ENCODE measurements at places on chromosomes 5 and 9.

DNA sequence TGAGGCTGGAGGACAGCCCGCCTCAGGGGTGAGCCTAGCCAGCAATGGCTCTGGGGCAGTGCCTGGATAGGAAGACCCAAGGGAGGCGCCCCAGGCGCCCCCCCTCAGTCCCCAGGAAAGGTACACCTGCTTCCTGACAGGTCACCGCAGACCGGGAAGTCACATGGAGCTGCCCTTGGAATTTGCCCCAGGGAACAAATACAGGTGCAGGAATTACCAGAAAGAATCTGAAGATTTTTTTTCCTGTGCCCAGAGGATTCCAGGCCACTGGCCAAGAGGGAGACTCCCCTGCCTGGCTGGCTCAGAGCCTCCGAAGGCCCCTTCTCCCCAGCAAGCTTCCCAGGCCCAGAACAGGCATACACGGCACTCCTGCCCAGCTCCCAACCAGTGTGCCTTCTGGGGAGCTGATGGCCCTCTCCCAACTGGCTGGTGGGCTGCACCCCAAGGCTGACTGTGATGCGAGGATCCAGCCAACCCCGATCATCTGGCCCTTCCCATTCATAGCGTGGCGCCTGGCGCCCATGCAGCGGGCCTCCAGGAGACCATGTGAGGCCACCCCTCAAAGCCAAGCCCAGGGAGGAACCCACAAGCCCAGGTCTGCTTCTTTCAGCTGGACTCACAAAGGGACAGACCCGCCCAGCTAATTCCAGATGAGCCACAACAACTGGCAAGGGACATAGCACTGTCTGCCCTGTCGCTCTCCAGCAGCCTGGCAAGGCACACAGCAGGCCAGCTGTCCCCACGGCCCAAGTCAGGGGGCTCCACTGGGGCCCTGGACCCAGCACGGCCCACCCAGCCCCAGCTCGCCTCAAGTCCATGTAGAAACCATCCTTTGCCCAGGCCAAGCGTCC is 2.3 kb downstream of the TPRN start:
- no peak for DNase-seq

GRCh38 chr5:136799806-136800372 is 434.5 kb upstream of the TRPC7 start:
- DNase-seq = no peak

DNA sequence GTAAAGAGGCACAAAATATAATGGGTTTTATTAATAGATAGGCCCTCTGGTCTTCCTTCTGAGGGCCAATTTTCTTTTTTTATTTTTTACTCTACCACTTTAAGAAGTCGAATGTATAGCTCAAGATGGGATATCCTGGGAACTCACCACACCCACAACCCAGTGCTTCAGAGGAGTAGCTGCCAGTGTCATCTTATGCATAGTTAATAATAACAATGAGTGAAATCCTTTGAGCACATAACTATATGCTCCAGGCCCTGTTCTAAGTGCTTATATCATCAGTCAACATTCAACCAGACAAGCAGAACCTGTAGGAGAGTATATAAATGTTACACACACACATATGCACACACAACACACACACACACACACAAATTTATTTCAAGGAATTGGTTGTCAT is 150.3 kb upstream of the ACTBL2 start:
- DNase-seq = no peak

DNA sequence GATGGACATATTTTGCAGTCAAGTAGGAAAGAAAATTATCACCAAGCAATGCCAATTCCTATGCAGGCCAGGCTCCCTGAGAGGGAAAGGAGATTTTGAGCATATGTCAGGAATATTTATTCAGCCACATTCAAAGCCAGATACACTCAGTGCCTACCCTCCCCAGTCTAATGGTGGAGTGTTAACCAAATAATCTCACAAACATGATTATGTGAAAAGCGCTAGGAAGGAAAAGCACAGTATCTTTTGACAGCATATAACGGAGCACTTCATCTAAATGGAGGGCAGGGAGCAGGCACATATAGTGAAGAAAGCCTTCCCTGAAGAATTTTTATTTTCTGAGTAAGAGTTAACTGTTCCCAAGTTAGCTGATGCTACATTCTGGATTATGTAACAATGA is 80.3 kb upstream of the SLC30A5 start:
- DNase-seq = no peak

GRCh38 chr5:137611011-137611580 is 112.0 kb upstream of the SPOCK1 start:
- no peak for DNase-seq

DNA sequence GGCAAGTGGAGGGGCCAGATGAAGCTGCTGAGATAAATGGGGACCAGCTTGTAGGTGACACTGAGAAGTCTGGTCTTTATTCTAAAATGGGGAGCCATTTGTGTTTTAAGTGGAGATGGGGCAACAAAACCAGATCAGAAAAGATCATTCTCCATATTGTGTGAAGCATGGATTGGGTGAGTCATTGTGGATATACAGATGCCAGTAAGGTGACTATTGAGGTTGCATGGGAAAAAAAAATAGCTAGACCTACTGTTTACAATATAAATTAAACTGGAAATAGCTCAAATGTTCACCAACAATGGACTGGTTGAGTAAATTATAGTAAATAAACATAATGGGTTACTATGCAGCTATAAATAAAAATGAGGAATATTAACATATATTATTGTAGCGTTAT is 5.4 kb upstream of the MAP1B start:
- no peak for DNase-seq

DNA sequence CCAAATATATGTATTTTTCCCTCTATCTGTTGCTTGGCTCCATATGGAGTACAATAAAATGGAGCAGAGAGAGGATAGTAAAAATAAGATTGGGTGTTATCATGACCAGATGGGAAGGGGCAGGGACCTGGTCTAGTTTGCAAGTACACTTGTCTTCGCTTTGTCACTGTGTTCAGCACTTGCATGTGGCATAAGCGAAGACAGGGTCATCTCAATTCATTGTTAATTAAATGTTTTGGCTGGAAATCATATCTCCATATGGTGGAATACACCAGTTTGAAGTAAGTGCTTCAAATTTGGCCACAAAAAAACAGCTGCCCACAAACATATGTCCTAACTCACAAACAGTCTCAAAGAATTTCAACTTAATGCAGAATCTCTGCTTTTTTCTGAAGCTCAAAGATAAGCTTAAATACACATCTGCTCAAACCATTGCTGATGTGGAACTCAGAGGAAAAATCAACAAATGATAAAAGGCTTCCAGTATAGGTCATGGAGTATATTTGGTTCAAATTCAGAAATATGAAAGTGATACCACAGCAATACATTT is 865.4 kb downstream of the TLE4 start:
- DNase-seq = no peak

DNA sequence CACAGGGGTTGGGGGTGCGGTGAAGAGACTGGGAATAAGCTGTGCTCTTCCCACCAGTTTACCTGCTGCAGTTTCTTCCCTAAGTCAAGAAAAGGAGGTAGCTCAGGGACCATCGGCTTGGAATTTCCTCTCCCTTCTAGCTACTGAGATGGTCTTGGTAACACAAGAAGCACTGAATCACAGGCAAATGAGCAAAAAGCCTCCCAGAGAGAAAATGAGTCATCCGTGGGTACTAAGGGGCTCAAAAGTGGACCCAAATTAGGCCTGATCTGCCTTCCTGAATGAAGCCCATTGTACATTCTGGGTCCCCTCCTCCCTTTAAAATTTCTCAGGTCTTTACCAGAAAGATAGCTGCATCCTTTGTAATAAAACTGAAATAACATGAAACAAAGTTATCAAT is 49.9 kb downstream of the PTPN3 start:
- DNase-seq = no peak

GRCh38 chr5:67015541-67016191 is 180.9 kb downstream of the CD180 start:
- DNase-seq = no peak

DNA sequence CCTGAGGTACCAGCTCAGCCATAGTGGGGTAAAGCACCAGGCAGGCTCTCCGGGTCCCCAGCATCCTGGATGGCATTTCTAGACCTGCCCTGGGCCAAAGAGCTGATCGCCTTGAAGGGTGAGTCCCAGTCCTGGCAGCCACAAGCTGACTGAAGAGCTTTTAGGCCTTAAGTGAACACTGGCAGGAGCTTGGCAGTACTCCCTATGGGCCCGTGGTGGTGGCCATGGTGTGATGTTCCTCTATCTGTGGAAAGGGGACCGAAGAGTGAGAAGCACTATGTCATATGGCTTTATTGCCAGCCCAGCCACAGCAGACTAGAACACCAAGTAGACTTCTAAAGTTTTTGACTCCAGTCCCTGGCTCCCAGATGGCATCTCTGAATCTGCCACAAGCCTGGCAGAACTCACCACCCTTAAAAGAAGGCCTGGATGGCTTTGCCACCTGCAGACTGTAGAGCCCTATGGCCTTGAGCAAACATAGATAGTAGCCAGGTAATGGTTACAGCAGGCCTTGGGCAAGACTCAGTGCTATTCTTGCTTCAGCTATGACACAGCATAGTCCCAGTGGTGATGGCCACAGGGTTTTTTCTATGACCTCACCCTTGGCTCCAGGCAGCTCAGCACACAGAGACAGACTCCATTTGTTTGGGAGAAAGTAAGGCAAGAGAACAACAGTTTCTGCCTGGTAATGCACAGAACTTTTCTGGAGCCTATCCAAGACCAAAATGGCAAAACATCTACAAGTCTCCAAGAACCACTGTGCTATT is 801.5 kb upstream of the DMAC1 start:
- DNase-seq = no peak

- DNase-seq = no peak
Observed at GRCh38 chr9:98997604-98998003, 53.9 kb downstream of the COL15A1 start.

GRCh38 chr5:138655530-138656190 is 80.5 kb upstream of the HSPA9 start:
- DNase-seq = no peak

GRCh38 chr9:107131108-107131799 is 151.8 kb upstream of the RAD23B start:
- no peak for DNase-seq

- peak; percentile 58 for DNase-seq
Observed at GRCh38 chr9:133683586-133684120, 47.5 kb downstream of the DBH start.

DNA sequence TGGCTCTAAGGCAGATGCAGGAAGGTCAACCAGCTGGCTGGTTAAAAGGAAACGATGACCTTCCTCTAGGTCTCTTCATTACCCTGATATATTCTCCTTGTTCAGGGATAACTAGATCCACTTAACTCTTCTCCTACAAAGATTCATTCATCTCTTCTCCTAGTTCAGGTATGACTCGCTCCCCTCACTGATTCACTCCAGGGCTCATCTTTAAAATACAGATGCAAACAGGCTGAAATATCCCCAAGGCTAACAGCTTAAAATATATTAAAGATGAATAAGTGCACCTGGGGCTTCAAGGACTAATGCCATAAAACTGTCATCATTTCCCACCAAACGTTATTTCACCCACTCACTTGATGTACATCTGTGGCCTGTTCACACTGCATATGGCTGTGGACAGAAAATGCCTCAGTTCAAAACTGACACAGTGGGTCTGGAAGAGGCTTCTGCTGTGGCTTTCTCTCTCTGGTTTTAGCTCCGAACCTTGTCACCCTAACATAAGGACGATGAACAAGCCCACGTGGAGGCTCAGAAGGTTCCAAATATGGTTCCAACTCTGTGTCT is 366.9 kb downstream of the DEPDC1B start:
- DNase-seq = no peak

DNA sequence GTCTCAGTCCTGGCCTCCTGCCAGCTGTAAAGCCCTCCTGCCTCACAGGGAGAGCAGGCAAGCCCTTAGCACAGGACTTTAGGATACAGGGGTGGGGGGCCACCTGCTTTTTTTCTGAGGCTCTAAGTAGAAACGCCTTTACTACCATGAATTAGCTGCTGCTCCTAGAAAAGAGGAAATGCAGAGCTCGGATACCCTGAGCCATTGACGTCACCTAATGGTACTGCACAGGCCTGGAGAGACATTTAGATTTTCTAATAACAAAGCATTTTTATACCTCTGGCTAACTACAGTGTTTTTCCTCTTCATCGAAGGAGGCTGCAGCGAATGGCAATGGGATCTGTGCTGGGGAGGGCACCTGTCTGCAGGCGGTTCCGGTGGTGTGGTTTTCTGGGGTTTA is 137.0 kb downstream of the WDR41 start:
- DNase-seq = no peak

DNA sequence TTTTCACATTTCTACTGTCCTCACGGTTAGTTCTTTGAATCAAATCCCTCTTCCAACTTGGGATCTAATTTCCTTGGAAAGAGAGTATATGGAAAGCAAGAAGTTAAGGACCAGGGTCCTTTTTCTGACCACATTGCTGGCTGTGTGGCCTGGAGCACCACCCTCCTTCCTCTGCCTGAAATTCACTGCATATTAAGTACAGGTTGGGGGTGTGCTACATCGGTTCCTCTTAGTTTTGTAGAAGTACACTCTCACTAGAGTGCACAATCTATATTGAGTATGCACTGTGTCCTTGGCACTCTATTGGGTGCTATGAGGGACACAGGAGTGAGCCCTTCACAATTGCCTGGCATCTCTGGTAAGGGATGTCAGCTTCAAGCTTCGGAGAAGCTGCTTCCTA is 53.8 kb upstream of the KLF9 start:
- DNase-seq = no peak

DNA sequence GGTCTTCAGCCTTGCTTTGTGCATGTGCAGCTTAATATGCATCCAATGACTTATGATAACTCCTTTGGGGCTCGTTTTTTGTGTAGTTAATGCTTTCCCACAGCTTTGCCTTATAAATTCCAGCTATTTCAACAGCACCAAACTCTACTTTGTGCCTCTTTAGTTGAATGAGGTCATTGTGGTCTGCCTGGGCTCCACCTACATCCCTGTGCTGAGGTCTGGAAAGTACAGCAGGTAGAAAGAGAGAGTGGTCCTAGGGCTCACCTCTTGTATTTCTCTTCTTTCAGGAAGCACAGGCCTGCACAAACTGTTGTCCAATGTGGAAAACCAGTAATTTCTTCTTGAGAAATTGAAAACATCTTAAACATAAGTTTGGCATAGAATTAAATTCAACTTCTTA is 167.2 kb downstream of the XRCC4 start:
- no peak for DNase-seq

- no peak for DNase-seq
Observed at GRCh38 chr9:78871086-78871451, 574.1 kb downstream of the PSAT1 start.

- DNase-seq = no peak
Observed at GRCh38 chr5:174459071-174459702, 265.2 kb upstream of the MSX2 start.

DNA sequence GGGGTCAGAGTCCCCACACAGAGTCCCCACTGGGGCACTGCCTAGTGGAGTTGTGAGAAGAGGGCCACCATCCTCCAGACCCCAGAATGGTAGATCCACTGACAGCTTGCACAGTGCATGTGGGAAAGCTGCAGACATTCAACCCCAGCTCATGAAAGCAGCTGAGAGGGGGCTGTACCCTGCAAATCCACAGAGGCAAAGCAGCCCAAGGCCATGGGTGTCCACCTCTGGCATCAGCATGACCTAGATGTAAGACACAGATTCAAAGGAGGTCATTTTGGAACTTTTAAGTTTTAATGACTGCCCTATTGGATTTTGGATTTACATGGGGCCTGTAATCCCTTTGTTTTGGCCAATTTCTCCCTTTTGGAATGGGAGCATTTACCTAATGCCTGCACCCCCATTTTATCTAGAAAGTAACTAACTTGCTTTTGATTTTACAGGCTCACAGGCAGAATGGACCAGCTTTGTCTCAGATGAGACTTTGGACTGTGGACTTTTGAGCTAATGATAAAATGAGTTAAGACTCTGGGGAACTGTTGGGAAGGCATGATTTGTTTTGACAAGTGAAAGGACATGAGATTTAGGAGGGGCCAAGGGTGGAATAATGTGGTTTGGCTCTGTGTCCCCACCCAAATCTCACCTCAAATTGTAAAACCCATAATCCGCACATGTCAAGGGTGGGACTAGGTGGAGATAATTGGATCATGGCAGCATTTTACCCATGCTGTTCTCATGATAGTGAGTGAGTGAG is 56.3 kb upstream of the ITGA1 start:
- no peak for DNase-seq
